ENCODE measurements at places on chromosomes 2 and 18.

DNA sequence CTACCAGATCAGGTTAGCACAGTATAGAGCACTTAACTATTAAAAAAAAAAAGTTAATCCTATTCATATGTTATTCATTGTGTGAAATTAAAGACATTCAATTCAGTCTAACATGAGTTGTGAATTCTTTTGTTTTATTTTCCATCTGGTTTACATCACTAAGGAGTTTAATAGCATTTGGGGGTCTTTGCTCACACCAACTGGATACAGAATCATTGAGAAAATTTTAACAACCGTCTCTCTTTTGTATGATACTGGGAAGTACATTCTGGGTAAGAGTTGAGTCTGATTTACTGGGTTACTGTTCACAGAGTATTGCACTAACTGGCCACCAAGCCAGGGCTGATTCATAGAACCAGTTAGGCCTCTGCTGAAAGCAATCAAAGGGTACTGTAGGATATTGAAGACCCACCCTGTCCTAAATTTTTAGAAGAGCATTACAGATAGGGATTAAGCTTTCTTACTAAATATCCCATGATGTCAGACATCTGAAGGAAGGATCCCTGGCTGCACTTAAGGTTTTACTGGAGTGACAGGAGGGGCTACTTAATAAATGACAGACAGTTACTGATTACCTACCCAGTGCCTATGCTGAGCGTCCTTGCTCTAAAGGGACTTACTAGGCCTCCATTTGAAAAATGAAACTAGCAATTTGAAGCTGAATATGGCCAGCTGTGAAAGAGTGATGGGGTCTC, 387.9 kb downstream of the SETBP1 start:
- DNase-seq = no peak

GRCh38 chr2:228916416-228917090, 354.5 kb downstream of the PID1 start:
- DNase-seq = no peak

- DNase-seq = no peak
Measured at GRCh38 chr2:128425731-128426620, 107.3 kb upstream of the HS6ST1 start.

DNA sequence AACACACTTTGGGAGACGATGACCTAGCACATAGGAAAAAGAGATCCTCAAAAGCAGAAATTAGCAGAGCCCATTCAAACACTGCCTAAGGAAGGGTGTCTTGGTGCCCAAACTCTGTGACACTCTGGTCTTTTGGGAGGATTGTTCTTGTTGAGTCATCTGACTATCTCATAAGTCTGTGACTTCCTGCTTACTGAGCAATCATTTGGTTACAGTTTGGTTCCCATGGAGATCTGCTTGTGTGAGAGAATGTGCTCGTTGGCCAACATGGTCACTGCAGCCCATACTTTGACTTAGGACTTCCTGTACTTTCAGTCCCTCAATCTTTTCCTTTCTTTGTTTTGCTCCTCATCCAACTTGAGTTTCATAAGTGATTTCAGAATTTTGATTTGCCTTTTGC, 602.9 kb downstream of the NYAP2 start:
- no peak for DNase-seq

GRCh38 chr2:218717262-218717661, 6.6 kb downstream of the TTLL4 start:
- DNase-seq = no peak

DNA sequence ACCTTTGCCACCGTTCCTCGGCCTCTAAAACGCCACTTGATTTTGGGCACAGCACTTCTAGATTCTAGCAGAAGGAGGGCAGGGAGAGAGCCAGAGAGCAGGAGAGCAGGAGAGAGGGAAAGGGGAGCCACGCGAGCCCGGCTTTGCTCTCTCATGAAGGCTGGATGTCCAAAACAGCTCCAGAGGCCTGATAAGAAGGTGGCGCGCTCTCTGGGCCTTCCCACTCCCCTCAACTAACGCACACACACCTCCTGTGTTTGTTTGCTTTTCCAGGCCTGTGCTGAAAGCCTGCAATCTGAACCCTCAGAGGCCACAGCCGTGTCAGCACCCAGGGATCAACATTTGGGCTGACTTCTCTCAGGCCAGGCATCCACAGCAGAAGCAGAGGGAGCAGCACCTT, 184.8 kb upstream of the SOX11 start:
- no peak for DNase-seq

GRCh38 chr18:62460851-62461300, 61.9 kb upstream of the ZCCHC2 start:
- no peak for DNase-seq

- DNase-seq = no peak
Measured at GRCh38 chr18:46809145-46809544, 52.3 kb upstream of the ST8SIA5 start.

- no peak for DNase-seq
Measured at GRCh38 chr18:68417166-68417799, 297.6 kb downstream of the TMX3 start.

- DNase-seq = no peak
Measured at GRCh38 chr2:51032751-51033330, 909 bp upstream of the NRXN1 start.

DNA sequence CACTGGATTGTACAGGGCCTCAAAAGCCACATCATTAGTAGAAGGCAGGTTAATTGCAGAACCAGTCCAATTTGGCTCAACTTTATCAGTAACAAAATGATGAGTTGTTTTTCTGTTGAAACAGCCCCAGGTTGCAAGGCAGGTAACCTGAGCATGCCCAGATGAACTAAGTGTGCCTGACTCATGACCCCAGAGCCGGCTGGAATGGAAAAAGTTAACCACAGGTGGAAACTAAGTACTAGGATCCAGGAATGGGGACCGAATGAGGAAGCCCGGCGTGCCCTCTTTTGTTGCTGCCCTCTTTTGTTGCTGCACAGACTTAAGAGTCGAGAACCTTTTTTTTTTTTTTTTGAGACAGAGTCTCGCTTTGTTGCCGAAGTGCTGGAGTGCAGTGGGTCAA, 79.5 kb upstream of the YWHAQ start:
- no peak for DNase-seq

- no peak for DNase-seq
Measured at GRCh38 chr18:66749030-66749429, 145.1 kb upstream of the CDH19 start.

DNA sequence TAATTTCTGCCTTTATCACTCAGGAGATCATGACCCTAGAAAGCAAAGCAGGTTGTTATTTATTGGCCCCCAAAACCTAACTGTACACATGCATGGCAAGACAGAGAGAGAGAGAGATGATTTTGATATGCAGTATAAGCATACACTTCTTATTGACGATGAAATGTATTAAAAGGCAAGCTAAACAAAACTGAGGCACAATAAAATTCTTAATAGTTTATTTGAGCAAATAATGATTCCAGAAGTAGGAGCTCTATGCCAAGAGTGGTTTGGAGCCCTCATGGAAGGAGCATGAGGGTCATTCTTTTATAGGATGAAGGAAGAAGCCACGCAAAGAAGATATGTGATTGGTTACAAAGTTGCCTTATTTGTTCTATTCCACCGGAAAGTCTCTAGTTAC, 616.0 kb downstream of the FBXO15 start:
- DNase-seq = no peak

- no peak for DNase-seq
Measured at GRCh38 chr2:149877913-149878312, 290.3 kb upstream of the MMADHC start.

- peak; percentile 71 for DNase-seq
Measured at GRCh38 chr2:10329880-10330699, 27.4 kb downstream of the HPCAL1 start.

DNA sequence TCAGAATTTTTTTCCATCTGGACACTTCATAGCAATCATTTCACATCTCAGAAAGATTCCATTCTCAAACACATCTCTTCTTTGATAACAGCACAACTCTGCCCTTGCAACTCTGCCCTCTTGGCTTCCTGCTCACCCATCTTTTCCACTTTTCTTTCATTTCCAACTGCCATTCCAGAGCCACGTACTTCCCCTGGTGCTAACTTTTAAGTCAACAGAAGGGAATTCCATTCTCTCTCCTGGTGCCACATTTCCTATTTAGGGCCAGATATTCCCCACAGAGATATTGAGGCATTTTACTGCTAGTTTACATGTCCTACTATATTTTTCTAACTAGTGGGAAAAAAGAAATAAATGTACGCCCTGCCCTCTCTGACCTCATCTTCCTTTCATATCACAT, 590.2 kb downstream of the ARHGAP15 start:
- no peak for DNase-seq

GRCh38 chr18:50034029-50034428, 160.9 kb downstream of the MYO5B start:
- DNase-seq = no peak

DNA sequence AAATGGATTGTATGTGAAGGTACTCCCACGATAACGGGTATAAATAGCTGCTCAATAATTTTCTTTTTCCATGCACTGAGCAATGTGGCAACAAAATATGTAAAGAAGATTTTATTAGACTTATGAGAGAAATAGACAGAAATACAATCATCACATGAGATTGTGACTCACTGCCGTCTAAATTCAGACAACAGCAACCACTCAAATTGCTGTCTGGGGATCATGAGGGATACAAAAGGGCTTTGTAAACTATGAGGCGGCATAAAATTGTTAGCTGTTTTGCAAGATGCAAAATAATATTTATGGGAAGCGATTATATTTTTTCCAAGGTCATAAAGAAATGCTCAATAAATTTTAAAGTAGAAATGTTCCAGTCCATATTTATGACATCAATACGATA, 259.1 kb upstream of the AGAP1 start:
- no peak for DNase-seq

DNA sequence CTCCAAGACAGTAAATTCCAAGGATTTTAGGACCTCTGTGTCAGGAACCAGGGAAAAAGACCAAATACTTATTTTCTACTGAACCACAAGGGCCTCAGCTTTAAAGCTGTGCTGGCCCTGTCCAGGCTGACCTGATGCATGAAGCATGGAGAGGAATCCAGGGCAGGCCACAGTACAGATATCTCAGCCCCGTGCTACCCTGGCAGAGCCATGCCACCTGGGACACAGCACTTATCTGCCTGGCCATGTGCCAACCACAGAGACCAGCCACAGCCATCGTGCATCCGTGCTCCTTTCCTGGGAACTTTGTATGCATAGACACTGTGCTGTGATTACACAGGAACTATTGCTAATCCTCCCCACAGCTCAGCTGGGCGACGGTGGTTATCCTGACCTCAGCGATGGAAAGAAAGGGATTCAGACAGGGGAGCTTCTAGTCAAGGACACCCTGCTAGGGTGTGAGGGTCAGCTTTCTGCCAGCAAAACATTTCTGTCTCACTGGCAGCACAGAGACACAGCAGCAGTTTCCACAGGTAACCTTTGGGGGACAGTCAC, 687.4 kb upstream of the ID2 start:
- DNase-seq = no peak

DNA sequence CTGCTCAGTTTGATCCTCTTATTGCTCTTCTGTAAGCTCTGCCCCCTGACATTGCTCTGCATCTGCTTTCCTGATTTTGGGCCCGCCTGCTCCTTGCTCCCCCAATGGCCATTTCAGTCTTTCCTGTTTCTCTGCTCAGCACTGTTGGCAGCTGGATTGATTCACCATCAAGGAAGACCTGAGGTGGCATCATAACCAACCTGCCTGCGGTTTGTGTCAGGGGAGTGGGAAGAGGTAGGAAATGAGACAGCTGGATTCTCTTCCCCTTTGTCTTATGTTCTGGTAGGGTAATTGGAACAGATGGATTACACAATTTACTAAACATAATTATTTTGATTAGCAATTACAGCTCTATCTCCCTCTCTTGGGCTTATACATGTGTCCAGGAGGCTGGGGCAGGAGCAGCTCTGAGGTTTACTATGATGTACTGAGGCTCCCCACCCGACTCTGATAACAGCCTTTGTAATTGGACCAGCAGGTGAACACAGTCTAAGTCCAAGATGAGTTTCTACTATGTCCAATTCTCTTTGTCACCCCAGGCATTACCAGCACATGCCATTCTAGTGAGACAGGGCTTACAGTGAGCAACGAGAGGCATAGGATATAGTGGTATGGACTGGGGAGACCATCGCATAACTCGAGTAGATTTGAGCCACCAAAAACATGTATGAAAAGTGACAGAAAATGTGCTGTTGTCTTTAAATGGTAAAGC, 151.8 kb upstream of the MMADHC start:
- no peak for DNase-seq

GRCh38 chr2:45821558-45822271, 170.2 kb downstream of the PRKCE start:
- DNase-seq = no peak

DNA sequence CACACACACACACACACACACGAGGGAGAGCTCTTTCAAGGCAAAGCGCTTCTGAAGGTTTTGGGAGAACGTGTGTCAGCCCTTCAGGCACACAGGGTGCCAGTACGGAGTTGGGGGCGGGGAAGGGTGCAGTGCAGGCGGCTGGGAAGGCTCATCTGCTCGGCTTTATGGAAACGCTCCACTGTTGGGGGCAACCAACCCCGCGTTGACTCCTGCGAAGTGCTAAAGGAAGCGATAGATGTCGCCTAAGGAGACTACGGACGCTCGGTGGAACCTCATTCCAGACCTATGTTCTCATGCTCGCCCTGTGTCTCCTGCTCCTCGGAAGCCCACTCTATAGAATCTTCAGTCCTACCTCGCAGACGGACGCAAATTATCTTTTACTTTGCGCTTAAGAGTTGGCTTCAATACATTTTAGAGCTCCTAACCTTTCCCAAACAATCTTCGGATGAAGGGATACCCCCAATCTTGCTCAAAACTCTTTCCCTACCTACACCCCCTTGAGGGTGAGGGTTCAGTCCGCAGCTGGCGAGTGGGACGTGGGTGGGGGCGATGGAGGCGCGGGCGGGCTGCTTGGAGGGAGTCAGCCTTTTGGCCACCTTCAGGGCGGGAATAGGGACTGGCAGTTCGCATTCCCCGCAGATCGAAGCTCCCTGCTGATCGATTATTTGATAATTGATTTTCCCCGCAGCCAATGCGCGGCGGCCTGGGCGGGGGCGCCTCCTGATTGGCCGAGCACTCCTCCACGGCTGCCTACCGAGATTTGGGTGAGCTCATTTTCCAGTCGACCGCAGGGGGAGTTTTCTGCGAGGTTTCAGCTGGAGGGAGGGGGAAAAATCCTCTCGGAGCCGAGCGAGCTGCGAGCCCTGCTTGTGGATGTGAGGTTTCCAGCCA, 1.9 kb upstream of the MEIS1 start:
- DNase-seq = no peak

GRCh38 chr2:133265432-133265949, 302.8 kb downstream of the NCKAP5 start:
- no peak for DNase-seq

GRCh38 chr2:127157114-127157513, 50.2 kb upstream of the BIN1 start:
- no peak for DNase-seq

DNA sequence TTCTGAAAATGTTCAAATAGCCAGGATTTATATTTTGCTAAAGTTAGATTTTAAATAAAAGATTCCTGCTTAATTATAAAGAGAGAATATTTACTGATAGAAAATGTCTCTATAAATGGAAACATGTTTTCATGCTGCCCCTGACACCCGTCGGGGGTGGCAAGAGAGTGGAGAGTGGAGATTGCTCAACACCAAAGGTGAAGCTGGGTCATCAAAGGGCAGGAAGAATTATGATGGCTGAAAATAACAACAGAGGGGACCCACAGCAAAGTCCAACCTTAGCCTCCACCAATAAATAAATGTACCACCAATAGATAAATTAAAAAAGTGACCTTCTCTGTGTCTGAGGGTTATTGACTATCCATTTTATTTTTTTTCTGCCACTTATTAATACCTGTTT, 326.8 kb upstream of the GYPC start:
- no peak for DNase-seq

- DNase-seq = no peak
Measured at GRCh38 chr2:8565399-8566154, 116.3 kb upstream of the ID2 start.
